ENCODE measurements at places on chromosomes 5 and 9.

GRCh38 chr9:36127652-36128244 lies 8.8 kb upstream of the GLIPR2 start:
- DNase-seq = no peak

DNA sequence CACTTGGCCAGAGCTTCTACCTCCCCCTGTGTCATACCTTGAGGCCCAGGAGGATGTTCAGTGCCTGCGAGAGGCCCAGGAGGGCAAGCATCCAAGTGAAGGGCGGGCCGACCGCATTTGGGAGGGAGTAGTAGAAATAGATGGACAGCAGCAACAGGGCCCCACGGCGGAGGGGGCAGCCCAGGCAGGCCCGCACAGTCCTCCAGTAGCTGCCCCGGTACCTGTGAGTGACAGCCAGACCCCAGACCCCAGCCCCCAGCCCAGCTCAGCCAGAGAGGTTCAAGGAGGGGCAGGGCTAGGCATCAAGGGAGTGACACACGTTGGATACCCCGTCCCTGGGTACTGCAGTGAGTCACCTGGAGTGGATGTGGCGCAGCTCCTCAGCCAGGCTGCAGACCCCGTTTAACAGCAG lies 1.4 kb downstream of the STING1 start:
- DNase-seq = no peak

DNA sequence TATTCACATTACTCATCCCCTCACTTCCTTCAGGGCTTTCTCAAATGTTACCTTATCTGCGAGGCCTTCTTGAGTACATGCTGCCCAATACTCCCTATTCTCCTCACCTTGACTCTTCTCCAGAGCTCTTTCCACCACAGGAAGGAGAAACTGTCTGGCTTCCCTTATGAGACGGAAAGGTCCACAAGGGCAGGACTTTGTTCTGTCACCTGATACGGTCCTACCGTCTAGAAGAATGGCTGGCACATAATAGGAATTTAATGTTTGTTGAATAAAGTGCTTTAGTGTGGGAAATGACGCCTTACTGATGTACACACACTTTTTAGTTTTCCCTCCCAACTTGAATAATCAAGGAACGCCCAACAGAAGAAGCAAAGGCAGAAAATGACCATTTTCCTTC lies 52.5 kb downstream of the PFDN1 start:
- DNase-seq = no peak

DNA sequence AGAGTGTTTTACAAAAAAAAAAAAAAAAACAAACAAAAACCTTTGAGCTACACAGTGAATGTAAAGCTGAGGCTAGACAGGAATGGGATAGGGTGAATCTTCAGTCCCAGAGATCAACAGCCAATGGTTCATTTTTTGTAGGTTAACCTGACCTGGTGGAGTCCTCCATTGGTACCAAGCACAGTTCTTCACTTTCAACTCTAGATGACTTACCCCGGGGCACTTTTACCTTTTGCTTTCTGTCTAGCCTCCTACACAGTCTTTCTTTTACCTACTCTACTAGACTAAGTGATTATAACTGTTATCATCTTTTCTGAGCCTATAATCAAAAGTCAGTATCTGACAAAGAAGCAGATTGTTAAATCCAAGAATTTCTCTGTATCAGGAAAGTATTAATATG lies 50.9 kb downstream of the ANXA2R start:
- no peak for DNase-seq

GRCh38 chr5:96049398-96050272 lies 88.0 kb upstream of the ELL2 start:
- peak; percentile 67 for DNase-seq

DNA sequence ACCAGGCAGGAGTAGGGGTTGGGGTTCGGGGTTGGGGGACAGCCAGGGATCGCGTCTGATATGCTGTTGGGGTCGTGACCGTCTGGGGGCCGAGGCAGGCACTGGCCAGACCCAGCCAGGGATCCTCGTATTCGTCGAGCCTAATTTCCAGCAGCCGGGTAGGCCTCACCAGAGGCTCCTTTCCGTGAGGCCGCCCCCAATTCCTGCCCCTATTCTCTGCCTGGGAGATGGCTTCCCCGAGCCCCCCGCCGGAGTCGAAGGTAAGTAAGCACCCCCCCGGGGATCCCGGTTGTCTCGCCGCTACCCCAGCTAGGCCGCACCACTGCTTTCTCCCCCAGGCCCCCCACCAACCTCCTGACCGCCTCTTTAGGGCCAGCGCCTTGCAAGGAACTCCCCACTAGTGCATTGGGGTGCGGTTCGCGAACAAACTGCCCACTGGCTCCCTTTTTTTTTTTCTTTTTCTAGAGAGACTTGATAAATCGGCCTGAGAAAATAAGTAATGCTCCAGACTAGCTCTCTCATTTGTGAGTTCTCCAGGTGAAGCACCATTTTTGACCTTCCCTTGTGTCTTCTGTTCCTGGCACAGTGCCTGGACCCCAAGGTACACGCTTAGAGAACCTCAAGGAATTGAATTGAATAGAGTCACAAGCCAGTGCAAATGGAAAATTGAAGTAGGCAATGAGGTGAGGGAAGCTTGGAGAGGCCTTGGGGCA lies 435 bp downstream of the ZNF189 start:
- no peak for DNase-seq

DNA sequence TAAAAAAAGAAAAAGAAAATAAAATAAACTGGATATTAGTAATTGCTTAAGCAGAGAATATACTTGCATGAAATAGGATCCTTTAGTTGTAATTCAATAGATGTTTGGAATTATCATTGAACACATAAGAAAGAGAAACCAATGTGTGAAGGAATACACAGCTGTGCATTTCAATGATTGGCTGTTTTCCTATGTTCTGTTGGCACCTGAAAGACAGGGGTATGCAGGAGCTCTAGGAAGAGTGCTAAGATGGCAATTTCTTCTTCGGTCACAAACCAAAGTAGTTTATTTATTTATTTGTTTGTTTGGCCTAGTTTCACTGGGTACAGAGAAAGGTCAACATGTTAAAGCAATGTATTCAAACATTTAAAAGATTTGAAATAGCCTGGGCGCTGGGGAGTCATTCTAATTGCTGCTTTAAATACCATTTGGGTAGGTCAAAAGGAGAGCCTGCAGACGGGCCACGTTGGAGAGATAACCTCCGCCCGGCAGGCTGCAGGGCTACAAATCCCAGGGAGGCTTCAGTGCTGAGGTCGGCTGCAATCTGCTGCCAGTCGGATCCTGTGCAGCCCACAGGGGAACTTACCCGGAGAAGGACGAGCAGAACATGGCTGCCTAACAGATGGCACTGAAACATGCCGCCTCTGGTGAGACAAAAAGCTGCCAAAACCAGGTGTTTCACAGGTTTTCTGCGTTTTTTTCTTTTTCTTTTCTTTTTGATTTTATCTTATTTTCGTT lies 154.2 kb upstream of the TYRP1 start:
- no peak for DNase-seq

DNA sequence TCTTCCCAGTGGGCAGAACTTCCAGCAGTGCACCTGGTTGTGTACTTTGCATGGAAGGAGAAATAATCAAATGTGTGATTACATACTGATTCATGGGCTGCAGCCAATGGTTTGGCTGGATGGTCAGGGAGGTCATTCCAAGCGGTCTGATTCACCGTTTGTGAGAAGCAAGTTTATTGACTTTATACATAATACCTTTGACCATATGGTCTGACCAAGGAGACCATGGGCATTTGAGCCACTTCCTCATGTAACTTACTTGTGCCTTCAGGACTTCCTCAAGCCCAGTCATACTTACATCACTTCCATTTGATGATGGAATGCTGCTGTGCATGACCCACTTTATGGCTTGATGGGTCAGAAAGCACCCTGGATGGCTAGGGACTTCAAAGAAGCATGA lies 41.1 kb downstream of the DAP start:
- no peak for DNase-seq

DNA sequence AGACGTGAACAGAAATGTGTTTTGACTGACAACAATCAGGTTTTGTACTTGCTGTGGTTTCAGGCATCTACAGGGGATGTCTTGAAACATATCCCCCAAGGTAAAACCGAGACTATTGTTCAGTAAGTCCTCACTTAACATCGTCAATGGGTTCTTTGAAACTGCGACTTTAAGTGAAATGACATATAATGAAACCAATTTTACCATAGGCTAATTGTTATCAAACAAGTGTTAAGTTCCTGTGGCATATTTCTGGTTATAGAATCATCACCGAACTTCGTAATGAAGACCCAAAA lies 16.4 kb upstream of the OMD start:
- no peak for DNase-seq

GRCh38 chr5:1174122-1174936 lies 27.1 kb upstream of the SLC6A19 start:
- peak; percentile 52 for DNase-seq

DNA sequence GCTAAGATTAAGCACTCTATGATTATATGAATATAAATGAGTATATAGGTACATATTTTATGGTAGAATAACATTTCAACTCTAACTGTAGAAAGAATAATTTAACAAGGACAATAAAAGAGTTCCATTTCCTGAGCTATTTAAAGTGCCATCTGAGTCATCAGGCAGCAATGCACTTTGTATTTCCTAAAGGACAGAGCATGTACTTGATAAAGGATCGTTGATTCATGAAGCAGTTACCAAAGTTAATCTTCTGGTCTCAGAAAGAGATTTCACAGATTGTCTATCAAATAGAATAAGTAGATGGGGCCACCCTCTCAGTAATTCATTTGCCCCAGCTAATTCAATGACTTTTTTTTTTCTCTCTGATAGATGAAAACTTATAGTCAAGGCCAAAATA lies 747.8 kb downstream of the CDH18 start:
- DNase-seq = no peak

- DNase-seq = no peak
Observed at GRCh38 chr5:178192244-178192643, 5.1 kb upstream of the GMCL2 start.

Measured in fibroblast of skin of left quadriceps (primary cell).